Tibial nerve (tissue), 4 donors: ENCODE measurements at places on chromosomes 6 and 20. TPM values are rescaled to one million over a fixed set of nuclear protein-coding genes. Genes with fewer than 3 reads are reported as not detected.

- no peak for DNase-seq
These were observed 136.5 kb downstream of the BTBD9 start for GRCh38 chr6:38503032-38503773.

DNA sequence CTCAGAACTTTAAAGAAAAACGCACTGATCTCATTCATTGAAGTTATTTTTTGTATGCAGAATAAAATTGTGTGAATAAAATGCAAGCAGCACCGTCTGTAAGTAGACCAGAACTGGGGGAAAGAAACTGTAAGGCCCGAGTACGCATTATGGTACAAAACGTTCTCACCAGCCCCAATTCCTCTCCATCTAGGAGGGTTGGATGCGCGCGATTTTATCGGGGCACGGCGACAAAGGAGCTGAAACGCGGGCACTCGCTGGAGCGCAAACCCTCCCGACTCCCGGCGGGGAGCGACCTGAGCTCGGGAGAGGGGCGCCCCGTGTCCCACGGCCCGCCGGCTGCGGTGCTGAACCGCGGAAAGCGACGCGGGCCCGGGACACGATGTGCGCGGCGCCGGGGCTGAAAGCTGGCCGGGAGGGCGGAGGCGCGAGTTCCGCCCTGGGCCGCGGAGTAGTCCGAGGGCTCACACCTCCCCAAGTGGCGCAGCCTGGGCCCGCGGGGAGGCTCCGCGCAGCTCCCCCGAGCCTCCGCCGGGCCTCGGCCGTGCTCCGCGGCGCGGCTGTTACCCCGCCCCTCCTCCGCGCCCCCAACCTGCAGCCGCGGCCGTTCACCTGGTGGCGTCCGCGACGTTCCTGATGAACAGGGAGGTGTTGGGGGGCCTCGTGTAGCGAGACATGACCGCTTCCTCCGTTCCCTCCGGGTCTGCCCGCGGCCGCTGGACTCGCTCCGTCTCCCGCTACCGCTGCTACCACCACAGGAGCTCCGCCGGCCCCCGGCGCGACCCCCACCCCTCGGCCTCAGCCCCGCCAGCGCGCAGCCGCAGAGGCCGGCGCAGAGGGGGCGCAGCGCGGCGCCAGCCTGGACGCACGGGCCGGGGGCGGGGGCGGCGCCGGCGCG lies at the start of gene SRSF12:
Gene SRSF12 (minus strand): TSS at position 861 of the 898 bp plus-strand sequence. CDS start 184 bp downstream, at position 677.
- no peak for DNase-seq

SLC26A8 gene
- total RNA-seq, result 0.30 TPM

COL9A3 gene
- total RNA-seq, result 63.6 TPM

TMEM244 gene
- not detected for total RNA-seq
